ENCODE measurements at places on chromosomes 12 and 14. TPM values are rescaled to one million over a fixed set of nuclear protein-coding genes. Genes with fewer than 3 reads are reported as not detected.

Gene DPPA3
- total RNA-seq, result not detected

Gene PTPRR
- 0.61 TPM for total RNA-seq

Gene TMED10
- total RNA-seq, result 178 TPM

Gene AACS
- total RNA-seq, result 32.2 TPM

Gene PPP1R1A
- total RNA-seq, result 9.1 TPM

Gene CELA1
- total RNA-seq, result not detected

Gene GZMH
- not detected for total RNA-seq

Gene SLC5A8
- total RNA-seq, result not detected

Gene GALNT16
- total RNA-seq, result 18.5 TPM
